ENCODE measurements at places on chromosomes 4 and X. TPM values are rescaled to one million over a fixed set of nuclear protein-coding genes. Genes with fewer than 3 reads are reported as not detected.

GABRQ gene
- total RNA-seq: not detected

TLR1 gene
- total RNA-seq: 33.8 TPM

TEX13D gene
- total RNA-seq: not detected

CT45A2 gene
- total RNA-seq: not detected

HCFC1 gene
- 52.0 TPM for total RNA-seq

UGT2B11 gene
- not detected for total RNA-seq

GAK gene
- total RNA-seq: 358 TPM

CLIC2 gene
- total RNA-seq: 5.5 TPM

CXCL6 gene
- not detected for total RNA-seq

BCORL1 gene
- total RNA-seq: 7.4 TPM

LRCH2 gene
- 2.4 TPM for total RNA-seq

OPN1MW3 gene
- not detected for total RNA-seq

SLC9B1 gene
- total RNA-seq: not detected

PSAPL1 gene
- total RNA-seq: not detected

SEC24B gene
- total RNA-seq: 24.4 TPM

SHROOM4 gene
- total RNA-seq: 10.0 TPM

ARAP2 gene
- 76.0 TPM for total RNA-seq

GAB3 gene
- 3.5 TPM for total RNA-seq

SPANXB1 gene
- total RNA-seq: not detected

FAAH2 gene
- 7.2 TPM for total RNA-seq

PPARGC1A gene
- 53.6 TPM for total RNA-seq

MSANTD1 gene
- 1.7 TPM for total RNA-seq

UCP1 gene
- not detected for total RNA-seq

CABS1 gene
- total RNA-seq: not detected

EFNB1 gene
- total RNA-seq: 54.7 TPM

AMBN gene
- total RNA-seq: not detected

PHEX gene
- 20.7 TPM for total RNA-seq

Measured in Peyer's patch (tissue), 4 donors.